T-helper 1 cell (primary cell): ENCODE measurements at places on chromosomes 7 and 10.

DNA sequence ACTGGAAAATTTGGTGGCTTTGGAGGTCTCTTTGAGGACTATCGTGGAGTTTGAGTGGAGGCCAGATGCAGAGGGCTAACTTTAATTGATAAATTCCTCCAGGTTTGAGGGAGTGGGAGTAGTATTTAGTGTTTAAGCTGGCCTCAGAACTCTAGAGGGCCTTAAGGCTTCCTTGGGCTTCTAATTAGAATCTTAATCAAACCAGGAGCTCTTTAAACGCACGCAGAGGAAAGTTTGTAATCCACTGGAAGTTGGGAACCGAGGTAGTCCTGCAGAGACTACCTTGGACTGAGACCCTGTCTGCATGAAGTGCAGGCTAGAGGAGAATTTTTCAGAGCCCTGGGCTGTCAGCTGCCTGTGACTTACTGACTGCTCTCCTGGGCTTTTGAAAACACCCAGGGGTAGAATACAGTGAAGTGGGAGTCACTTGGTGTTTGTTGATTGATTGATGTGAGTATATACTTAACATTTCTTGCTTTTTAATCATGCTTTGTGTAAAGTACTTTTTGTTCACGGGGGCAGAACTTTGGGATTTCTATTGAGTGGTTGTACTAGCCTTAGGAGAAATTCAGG, 5.9 kb downstream of the SPAG6 start:
- DNase-seq = no peak

GRCh38 chr10:19654576-19654975, 161.7 kb upstream of the PLXDC2 start:
- no peak for DNase-seq

DNA sequence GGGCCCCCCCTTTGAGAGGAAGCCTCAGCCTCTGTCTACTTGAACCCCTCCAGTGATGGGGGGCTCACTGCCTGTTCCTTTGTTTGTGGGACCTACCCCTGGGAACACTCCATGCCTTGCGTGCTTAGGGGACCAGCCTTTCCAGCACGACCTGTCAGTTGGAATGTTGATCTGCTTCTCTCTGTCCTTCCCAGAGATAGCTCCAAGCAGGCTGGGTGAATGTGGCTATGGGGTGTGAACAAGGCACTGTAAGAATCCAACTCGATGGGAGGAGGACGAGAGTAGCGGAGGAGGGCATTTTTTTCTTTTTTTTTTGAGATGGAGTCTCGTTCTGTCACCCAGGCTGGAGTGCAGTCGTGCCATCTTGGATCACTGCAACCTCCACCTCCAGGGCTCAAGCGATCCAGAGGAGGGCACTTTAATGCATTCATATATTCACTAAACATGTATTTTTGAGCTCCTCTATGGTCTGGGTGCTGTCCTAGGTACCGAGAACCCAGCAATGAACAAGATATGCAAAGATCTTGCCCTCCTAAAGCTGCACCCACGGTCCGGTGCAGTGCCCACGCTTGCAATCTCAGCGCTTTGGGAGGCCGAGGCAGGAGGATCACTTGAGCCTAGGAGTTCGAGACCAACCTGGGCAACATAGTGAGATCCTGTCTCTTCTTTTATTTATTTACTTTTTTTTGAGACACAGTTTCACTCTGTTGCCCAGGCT, 8.5 kb downstream of the CLIP2 start:
- DNase-seq = no peak

DNA sequence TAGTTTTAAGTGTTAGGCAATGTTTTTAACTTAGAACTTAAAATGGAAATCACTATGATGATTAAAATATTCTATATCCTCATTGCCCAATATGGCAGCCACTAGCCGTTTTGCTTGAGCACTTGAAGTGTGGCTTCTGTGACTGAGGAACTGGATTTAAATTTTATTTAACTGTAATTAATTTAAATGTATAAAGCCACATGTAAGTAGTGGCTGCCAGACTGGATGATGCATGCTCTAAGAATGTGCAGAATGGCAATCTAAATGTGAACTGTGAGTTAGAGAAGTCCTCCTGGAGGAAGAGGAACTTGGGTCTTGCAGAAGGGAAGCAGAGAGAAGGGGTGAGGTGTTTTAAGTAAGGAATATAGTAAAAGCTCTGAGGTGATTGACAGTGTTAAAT, 451.4 kb downstream of the SUGCT start:
- no peak for DNase-seq

DNA sequence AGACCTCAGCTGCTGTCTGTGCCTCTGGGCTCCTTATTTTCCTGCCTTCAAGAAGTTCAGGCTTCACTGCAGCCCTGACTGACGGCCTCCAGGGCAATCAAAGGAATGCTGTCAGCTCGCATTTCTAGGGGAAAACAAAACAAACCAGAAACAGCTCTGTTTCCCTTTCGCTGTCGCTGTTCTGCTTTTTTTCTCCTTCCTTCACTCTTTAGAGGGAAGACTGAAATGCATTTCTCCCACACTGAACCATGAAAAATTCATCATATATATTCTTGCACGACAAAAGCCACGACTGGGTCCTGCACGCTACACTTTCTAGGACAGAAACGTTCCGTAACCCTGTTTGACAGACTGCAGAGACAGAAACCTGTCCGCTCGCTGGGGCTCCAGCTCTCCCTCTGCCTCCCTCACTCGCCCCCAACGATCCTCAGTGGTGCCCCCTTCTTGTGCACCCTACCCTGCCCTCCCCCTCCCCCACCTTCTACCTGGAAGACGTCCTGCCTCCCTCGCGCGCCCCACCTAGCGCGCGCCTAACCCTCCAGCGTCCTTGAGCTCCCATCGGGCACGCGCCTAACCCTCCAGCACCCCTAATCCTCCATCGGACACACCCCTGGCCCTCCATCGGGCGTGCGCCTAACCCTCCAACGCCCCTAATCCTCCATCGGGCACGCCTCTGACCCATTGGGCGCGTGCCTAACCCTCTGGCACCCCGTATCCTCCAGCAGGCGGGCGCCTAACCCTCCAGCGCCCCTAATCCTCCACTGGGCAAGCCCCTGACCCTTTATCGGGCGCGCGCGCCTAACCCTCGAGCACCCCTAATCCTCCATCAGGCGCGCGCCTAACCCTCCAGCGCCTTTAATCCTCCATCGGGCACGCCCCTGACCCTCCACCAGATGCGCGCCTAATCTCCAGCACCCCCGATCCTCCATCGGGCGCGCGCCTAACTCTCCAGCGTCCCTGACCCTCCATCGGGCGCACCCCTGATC, 37.1 kb downstream of the SVOPL start:
- DNase-seq = no peak

GRCh38 chr7:120944826-120945562, 5.6 kb upstream of the ING3 start:
- DNase-seq = no peak

DNA sequence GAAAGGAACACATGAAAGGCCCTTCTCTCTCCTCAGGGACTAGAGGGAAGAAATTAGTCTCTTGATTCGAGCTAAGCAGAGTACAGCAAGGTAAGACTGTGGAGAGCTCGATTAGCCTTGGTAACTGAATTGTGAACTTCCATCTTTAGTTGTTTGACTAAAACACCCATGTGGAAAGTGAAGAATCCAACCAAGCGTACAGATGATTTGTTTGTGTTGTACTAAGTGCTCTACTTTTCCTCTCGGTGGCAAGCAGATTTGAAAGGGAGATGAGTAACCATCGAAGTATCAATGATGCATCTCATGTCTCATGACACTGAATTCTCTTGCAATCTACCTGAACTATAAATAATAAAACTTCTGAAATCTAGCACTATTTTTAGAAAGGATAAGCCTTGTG, 80.7 kb downstream of the FZD1 start:
- DNase-seq = no peak

DNA sequence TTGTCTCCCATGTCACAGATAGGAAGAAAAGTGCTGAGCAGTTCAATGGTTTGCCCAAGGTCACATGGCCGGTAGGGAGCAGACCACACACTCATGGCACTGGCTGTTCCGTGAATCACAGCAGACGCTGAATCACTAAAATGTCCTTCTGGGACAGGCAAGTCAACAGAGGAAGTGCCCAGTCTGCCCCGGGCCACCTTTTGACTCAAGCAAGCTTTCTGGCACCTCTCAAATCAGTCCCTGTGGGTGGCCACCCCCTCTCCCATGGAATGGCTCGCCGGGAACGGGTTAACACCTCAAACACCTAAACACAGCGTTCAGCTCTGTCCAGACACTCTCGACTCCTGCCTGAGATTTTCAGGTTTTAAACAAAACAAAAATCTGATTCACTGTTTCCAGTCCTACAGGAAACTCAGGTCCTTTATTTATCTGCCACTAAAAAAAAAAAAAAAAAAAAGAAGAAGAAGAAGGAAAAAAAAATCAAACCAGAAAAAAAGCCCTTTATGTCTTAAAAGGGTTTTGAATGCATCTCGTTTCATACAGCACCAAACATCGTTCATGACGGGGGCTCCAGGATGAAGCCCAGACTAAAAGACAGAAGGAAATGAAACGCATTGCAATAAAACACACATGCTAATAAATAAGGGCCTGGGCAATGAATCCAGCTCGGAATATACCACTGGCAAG, 15.5 kb downstream of the CARD11 start:
- DNase-seq = peak; percentile 54

GRCh38 chr10:110075686-110076085, 67.9 kb downstream of the ADD3 start:
- DNase-seq = no peak

GRCh38 chr7:391961-392524, 102.1 kb downstream of the FOXL3 start:
- DNase-seq = no peak

DNA sequence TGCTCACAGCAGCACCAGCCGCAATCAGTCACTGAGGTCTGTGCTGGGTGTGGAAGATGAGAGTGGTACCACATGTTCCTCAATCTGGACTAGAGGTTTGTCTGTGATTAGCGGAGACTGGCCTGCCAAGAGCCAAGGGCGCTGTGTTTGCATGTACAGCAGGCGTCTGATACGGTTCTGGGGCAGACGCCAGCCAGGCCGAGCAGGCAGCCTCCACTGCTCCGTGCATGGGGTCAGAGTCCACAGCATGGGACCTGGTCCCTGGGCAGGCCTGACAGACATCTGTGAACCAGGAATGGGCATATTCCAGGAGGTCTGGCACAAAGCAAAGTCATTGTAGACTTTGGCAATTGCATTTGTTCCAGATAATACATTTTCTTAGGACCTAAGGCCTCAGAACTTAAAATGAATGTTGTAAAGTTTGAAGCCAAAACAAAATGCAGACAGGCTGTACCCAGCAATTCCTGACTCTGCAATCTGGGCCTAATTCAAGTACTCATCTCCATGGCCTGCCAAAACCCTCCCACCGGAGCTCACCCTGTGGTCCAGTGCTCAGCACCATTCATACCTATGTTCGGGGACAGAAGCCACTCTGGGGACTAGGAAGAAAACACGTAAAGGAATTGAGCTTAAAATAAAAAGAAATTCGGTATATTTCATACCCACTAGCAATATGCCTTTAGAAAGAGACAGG, 50.0 kb upstream of the FAM20C start:
- no peak for DNase-seq

DNA sequence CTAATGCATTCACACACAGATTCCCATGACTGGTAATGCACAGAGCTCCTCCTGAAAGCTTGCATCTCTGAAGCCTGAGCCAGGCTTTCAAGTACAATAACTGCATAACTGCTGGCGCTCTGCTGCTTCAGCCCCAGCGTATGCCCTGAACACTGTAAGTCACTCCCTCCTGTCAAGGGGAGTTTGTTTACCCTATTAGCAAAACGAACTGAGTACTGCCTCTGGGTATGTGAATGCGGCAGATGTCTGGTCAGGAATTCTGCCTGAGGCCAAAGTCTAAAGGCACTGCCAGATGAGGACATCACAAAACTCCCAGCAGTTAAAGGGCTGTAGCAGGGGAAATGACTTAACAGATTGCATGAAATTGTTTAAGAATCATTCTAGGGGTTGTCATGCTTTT, 97.7 kb downstream of the NRCAM start:
- no peak for DNase-seq

- DNase-seq = no peak
Measured at GRCh38 chr7:37336259-37336658, 112.4 kb downstream of the ELMO1 start.

DNA sequence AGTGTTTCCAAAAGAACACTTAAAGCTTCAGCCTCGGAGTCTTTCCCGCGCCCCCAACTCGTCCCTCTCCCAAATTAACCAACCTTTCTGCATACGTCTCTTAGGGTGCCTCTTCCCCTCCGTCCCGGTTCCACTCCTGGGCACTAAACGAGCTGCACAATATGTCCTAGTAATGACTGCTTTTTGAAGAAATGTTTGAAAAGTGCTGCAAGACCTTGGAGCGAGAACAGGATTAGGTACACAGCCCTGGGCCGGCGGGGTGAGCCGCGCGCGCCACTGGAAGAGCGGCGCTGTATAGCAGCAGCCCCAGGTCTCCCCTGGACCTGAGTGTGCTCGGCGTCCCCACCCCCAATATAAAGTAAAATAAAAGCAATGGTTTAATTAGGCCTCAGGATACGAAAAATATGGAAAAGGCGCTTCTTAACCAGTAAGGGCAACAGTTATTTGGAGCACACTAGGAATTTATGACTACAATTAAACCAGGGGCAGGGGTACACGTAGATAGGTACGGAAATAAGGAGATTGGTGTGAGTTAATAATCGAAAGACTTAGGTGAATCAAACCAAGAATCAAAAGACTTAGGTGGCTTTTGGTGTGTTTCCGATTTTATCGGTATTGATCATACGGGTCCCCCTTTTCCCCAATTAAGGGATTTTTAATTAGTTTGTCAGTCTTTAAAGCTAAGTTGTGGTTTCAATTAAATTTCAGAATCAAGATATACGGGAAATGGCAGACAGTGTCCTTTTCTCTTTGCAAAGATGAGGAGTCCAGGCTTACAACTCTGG, 1.9 kb downstream of the TET1 start:
- no peak for DNase-seq

GRCh38 chr10:120103738-120104560, 211.4 kb downstream of the SEC23IP start:
- DNase-seq = no peak

- no peak for DNase-seq
Measured at GRCh38 chr7:97513326-97513725, 218.6 kb upstream of the TAC1 start.

- DNase-seq = no peak
Measured at GRCh38 chr7:45663167-45663921, 89.2 kb downstream of the ADCY1 start.

DNA sequence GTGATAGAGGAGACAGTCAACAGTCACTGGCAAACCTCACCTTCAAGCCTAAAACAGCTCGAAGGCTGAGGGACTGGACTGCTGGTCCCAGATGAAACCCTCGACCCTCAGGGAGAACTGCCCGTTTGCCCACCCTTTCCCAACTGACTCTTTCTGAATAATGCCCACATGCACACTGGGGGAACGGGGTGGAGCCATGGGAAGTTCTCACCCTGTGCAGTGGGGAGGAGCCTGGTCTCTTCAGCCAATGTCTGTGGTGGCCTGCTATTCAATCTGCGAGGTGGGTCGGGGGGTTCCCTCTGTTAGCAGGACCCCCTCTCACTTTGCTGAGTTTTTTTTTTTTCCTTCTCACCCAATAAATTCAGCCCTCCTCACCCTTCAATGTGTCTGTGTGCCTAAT, 14.5 kb downstream of the TOMM7 start:
- no peak for DNase-seq

GRCh38 chr10:11907914-11908313, 84.8 kb downstream of the PROSER2 start:
- no peak for DNase-seq

- DNase-seq = no peak
Measured at GRCh38 chr10:2980116-2980515, 87.2 kb upstream of the PFKP start.
